CD8-positive, alpha-beta memory T cell (primary cell): ENCODE measurements at places on chromosomes 13 and 19.

- no peak overlapping the region for H3K27ac ChIP-seq
- no peaks in the 10 kb centered on the region for H3K36me3 ChIP-seq
- peaks cover 15% of the 10 kb centered on the region for H3K4me1 ChIP-seq
Observed at GRCh38 chr13:50990818-50991506, 81.4 kb downstream of the RNASEH2B start.

- DNase-seq: no peak
- no peak overlapping the region for H3K4me3 ChIP-seq
- H3K36me3 ChIP-seq: no peaks in the 10 kb centered on the region
- H3K27ac ChIP-seq: no peak overlapping the region
Observed at GRCh38 chr13:109870274-109870673, 83.9 kb upstream of the IRS2 start.

DNA sequence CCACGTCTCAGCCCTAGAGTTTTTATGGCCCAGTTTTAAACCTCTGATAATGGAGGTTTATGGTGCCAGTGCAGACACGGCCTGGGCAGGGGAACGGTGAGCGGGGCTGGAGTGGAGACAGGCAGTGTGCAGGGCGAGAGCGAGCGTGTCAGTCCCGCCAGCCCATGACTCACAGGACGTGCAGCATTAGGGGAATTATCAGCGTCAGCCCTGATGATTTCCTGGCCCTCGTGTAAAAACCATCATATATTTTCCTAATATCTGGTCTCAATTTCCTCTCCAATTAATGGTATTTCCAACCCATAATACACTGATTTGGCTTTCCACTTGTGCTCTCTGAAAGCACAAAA, 104.6 kb upstream of the VSTM2B start:
- no peaks in the 10 kb centered on the region for H3K27me3 ChIP-seq
- no peak for DNase-seq

DNA sequence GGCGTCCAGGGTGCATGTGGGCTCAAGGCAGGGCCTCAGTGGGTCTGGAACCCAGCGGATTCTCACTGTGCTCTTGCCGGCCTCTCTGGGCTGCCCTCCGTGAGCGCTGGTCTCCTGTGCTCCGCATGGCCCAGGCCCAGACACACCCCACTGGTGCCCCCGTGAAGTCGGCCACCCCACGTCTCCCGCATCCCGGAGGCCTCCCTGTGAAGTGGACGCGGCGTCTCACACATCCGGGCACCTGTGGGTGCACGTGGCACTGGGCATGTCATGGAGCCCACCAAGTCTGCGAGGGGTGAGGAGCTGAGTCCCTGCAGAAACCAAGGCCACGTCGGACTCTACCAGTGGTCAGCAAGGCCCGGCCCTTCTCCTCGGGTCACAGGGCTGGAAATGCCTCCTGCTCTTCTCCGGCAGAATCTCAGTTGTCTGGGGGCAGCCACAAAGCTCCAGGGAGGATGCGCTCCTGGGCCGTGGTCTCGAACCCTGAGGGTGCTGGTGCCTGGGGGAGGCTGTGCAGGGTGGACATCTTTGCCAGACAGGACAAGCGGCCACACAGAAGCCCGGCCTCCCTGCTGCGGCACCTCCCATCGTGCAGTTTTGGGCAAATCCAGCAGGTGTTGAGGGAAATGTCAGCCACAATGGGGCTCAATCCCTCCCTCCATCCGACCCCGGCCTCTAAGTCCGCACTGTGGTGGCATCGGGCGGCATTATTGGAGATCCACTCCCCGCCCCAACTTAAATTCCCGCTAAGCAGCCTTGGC, 2.2 kb downstream of the C13orf46 start:
- no peaks in the 10 kb centered on the region for H3K4me1 ChIP-seq
- H3K36me3 ChIP-seq: peaks cover 20% of the 10 kb centered on the region
- H3K27me3 ChIP-seq: no peaks in the 10 kb centered on the region
- H3K4me3 ChIP-seq: no peak overlapping the region

DNA sequence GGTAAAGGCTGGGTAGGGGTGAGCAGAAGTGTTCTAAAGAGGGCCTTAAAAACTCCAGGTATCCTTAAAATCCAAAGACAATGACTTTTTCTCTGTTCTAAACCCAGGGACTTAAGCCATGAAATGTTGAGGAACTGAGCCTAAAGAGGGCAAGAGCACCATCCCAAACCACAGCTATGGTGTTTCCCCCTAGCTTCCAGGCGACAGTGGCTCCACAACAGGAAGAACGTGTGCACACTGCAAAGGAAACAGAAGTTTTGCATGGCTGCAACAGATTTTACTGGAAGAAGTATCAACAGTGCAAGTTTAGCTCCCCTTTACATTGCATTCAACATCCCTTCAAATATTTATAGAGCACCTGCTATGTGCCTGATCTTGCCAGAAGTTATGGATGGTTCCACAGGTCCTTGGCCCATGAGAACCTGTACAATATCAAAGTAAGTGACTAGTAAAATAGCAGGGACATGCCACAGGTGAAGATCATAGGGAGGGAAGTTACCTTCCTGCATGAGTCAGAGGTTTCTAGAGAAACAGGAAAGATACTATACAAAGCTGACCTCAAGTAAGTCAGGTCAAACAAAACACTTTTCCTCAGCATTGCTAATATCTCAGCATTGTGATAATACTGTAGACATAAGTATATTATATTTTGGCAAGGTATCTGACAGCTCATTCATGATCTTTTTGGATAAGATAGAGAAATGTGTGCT, 8.4 kb upstream of the KCTD12 start:
- no peak overlapping the region for H3K4me3 ChIP-seq
- H3K27me3 ChIP-seq: no peaks in the 10 kb centered on the region
- peaks cover 4% of the 10 kb centered on the region for H3K4me1 ChIP-seq

GRCh38 chr19:10227026-10227971, 3.8 kb downstream of the S1PR2 start:
- no peak overlapping the region for H3K27ac ChIP-seq
- peaks cover 20% of the 10 kb centered on the region for H3K4me1 ChIP-seq
- no peaks in the 10 kb centered on the region for H3K36me3 ChIP-seq
- no peak for DNase-seq
- no peaks in the 10 kb centered on the region for H3K27me3 ChIP-seq

- no peaks in the 10 kb centered on the region for H3K4me1 ChIP-seq
- H3K27ac ChIP-seq: no peak overlapping the region
- no peaks in the 10 kb centered on the region for H3K27me3 ChIP-seq
- no peak overlapping the region for H3K4me3 ChIP-seq
- no peak for DNase-seq
- H3K36me3 ChIP-seq: no peaks in the 10 kb centered on the region
Observed at GRCh38 chr19:53019684-53020083, 6.0 kb downstream of the ERVV-1 start.

DNA sequence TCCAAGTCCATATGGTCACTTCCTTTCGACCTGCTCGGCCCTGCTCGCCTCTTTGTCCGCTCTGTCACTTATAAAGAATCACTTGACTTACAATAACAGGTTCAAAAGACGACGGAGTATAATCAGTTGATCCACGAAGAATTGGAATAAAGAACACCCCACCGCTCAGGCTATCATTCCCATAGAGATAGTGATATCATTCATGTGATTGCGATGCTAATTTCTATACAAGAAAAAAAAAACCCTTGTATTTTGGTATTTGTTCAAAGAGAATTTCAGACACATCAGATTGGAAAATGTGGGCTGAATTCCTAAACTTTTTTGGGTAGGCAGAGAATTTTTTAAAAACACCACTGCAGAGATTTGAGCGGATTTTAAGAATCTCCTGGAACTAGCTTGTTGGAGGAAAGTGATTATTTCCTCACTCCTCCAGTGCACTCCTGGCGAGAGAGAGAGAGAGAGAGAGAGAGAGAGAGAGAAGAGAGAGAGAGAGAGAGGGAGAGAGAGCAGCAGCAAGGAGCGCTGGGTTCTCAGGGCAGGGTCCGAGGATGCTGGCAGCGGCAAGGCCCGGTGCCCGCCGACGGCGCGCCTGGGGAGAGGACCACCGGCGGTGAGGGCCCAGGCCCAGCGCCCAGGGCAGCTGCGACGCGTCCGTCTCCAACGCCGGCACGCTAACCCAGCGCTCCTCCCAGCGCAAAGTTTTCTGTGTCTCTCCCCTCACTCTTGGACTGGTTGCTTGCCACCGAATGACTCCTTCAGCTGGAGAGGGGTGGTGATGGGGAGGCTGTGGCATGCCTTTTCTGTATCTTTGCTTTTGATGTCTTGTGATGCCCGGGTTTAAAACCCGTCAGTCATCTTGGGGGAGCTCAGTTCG, 149.0 kb upstream of the ZNF536 start:
- H3K36me3 ChIP-seq: no peaks in the 10 kb centered on the region
- H3K27me3 ChIP-seq: peaks cover 6% of the 10 kb centered on the region
- DNase-seq: no peak
- H3K27ac ChIP-seq: no peak overlapping the region
- no peak overlapping the region for H3K4me3 ChIP-seq

DNA sequence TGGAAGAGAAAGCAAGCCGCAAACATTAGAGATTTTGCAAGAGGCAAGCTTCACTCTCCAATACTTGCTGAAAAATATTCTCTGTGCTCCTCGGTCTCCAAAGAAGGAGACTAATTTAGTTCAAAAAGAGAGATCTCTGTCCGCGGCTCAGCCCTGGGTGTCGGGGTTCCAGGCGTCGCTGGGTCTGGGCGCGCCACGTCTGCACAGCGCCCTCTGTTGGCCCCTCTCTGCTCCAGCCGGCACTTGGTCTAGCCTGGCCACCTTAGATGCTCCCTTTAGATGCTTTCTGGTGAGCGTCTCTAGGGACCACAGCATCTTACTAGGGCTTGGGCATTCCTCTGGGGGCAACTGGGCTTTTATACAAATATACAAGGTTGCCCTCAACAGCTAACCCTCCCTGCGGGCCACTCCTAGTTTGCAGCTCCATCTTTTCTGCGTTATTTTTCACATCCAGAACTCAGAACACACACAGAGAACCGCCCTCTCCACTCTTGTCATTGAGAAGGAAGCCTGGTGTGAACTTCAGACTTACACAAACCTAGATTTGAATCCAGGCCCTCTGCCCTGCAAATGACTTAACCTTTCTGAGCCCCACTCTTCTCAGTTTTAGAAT, 78.3 kb downstream of the CYSLTR2 start:
- H3K27ac ChIP-seq: no peak overlapping the region
- H3K4me3 ChIP-seq: peak overlapping the region; percentile 45
- no peaks in the 10 kb centered on the region for H3K4me1 ChIP-seq
- H3K27me3 ChIP-seq: no peaks in the 10 kb centered on the region
- peak; percentile 30 for DNase-seq

- H3K36me3 ChIP-seq: no peaks in the 10 kb centered on the region
- H3K27me3 ChIP-seq: peaks cover 10% of the 10 kb centered on the region
- no peak for DNase-seq
Observed at GRCh38 chr19:51070334-51071094, 5.6 kb upstream of the KLK13 start.

DNA sequence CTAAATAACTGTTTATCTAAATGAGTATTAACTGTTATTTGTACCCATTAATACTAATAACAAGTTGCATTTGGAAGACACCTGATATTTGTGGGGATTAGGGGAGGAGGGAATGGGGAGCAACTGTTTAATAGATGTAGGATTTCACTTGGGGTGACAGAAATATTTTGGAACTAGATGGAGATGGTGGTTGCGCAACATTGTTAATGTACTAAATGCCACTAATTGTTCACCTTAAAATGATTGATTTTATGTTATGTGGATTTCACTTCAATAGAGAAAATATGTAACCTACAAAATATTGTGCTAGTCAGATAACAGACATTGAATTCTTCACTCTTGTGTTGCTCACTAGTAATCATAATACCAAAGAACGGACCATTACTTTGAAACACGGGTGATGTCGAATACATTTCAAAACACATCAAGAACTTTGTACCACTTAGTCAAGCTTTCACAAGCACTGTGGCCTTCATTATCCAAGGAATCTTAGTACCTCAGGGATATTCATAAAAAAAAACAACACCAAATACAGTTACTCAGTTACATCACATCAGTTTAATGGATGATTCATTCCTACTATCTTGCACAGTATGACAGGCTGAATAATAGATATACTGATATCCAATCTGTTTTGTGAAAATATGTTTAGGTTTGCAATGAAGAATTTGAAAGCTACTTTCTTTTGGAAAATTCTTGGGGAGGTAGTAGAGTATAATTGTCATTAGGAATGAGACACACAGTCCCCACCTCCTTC, 721.8 kb downstream of the PCDH9 start:
- no peaks in the 10 kb centered on the region for H3K36me3 ChIP-seq
- no peak for DNase-seq
- no peak overlapping the region for H3K4me3 ChIP-seq
- no peak overlapping the region for H3K27ac ChIP-seq
- H3K4me1 ChIP-seq: no peaks in the 10 kb centered on the region
- no peaks in the 10 kb centered on the region for H3K27me3 ChIP-seq

DNA sequence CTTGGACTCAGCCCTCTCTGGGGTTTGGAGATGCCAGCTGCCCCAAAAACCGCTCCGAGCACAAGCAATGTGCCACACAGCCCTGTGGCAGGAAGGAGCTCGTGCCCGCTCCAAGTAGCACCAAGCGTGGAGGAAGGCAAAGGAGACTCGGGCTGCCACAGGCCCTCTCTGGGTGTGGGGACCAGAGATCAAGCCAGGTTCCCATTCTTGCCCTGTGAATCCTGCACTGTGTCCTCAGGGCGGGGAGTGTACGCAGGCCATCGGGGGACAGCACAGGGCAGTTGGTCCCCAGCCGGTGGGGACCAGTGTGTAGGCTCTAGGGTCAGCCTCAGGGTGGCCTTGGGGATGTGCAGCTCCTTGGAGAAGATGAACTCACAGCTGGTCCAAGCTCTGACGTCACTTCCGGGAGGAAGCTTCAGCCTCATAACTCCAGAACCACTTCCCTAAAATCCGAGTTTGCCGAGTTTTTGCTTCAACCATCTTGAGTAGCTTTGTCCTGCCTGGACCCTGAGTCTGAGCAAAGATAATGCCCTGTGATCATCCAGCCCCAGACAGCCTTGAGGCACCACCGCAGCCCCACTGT, 9.3 kb upstream of the CPAMD8 start:
- no peak for DNase-seq
- H3K27me3 ChIP-seq: no peaks in the 10 kb centered on the region
- no peak overlapping the region for H3K27ac ChIP-seq
- no peak overlapping the region for H3K4me3 ChIP-seq
- no peaks in the 10 kb centered on the region for H3K36me3 ChIP-seq
- H3K4me1 ChIP-seq: no peaks in the 10 kb centered on the region
